ENCODE measurements at places on chromosomes 12 and 14. TPM values are rescaled to one million over a fixed set of nuclear protein-coding genes. Genes with fewer than 3 reads are reported as not detected.

The KLRC3 gene
- 0.37 TPM for total RNA-seq

The PCED1B gene
- 1.1 TPM for total RNA-seq

The GUCY2C gene
- not detected for total RNA-seq

The CDCA3 gene
- 75.3 TPM for total RNA-seq

The MVK gene
- total RNA-seq: 24.1 TPM

The PIWIL1 gene
- total RNA-seq: 0.08 TPM

The DBX2 gene
- not detected for total RNA-seq

The KRT75 gene
- total RNA-seq: 0.12 TPM

The KRT86 gene
- 0.31 TPM for total RNA-seq

Measured in H4 (cell line).